ENCODE measurements at places on chromosomes 7 and 10. TPM values are rescaled to one million over a fixed set of nuclear protein-coding genes. Genes with fewer than 3 reads are reported as not detected.

DNA sequence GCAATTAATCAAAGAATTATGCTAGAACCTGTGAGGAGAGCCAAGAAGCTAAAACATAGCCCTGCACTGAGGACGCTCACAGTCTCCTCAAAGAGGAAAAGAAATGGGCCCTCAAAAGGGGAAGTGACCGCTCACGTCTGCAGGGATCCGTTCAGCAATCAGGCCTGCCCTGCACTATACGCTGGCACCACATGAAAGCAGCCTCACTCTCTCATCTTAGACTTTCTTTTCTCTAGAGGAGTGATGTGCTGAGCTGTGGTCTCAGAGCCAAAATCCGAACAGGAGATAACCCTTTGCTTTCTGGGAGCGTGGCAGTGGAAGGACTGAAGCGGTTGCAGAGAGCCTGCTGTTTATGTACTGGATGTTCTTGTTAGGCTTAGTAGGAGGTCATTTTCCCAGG, 6.3 kb upstream of the IL2RA start:
- H3K4me1 ChIP-seq, result peaks cover 3% of the 10 kb centered on the region
- no peaks in the 10 kb centered on the region for H3K36me3 ChIP-seq
- DNase-seq, result no peak
- H3K27ac ChIP-seq, result no peak overlapping the region
- H3K27me3 ChIP-seq, result no peaks in the 10 kb centered on the region

DNA sequence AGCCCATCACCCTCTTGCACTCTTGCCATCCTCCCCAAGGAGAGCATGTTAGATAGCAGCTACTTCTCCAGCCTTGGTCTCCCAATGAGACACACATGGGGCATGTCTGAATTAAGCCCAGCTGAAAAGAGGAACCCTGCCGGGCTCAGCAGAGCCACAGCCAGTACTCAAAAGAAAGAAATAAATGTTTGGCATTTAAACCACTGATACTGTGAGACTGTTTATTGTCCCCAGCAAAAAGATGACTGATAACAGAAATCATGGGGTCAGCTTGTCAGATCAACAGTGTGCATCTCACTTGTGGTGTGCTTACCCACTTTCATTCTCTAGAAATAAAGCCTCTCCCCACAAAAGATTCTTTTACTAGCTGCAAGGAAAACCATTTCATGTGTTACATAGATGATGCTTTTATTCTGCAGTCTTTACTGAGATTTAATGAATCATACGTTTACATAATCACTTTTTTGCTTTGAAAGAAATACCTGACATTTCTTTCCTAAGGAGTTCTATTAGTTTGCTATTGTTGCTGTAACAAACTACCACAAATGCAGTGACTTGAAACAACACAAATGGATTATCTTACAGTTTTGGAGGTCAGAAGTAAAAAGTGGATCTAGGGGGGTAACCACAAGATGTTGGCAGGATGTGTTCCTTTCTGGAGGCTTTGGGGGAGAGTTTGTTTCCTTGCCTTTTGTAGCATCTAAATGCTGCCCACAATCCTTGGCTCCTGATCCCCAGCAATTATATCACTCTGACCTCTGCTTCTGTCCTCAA, 20.9 kb downstream of the ANKRD7 start:
- no peaks in the 10 kb centered on the region for H3K36me3 ChIP-seq
- no peak overlapping the region for H3K27ac ChIP-seq
- H3K27me3 ChIP-seq, result no peaks in the 10 kb centered on the region
- no peak overlapping the region for H3K4me3 ChIP-seq

The GARIN1A gene
- 0.33 TPM for total RNA-seq

DNA sequence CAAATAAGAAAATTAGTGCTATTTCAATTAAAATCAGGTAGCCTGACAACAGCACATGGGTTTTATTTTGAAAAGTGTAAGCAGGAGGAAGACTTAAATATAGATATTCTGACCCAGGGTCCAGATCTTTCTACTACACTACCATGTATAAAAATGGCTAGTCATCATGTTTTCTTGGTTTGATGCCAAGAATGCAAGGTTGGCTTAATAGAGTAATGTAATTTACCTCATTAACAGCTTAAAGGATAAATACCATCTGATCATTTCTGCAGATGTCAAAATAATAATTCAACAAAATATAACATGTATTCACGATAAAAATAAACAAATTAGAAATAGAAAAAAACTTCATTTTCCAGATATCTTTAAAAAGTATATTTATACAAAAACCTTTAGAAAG, 39.4 kb downstream of the FRMD4A start:
- H3K4me3 ChIP-seq, result no peak overlapping the region
- H3K27ac ChIP-seq, result no peak overlapping the region
- H3K27me3 ChIP-seq, result no peaks in the 10 kb centered on the region
- no peak for DNase-seq

DNA sequence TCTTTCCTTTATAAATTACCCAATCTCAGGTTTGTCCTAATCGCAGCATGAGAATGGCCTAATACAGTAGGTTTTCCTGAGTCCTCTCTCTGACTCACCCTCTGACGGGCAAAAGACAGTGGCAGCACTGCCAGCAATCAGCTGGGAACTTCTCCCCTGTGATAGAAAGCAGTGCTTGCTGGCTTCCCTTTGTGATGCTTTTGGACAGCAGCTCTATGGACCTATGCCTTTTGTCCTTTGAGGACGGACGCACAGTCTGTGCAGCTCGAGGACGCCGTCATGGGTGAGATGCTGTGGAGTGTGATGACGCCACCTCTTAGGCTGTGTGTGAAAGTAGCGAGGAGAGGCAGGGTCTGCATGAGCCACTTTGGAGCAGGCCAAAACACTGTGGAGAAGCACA, 68.8 kb downstream of the KIAA1217 start:
- DNase-seq, result no peak
- no peak overlapping the region for H3K4me3 ChIP-seq

DNA sequence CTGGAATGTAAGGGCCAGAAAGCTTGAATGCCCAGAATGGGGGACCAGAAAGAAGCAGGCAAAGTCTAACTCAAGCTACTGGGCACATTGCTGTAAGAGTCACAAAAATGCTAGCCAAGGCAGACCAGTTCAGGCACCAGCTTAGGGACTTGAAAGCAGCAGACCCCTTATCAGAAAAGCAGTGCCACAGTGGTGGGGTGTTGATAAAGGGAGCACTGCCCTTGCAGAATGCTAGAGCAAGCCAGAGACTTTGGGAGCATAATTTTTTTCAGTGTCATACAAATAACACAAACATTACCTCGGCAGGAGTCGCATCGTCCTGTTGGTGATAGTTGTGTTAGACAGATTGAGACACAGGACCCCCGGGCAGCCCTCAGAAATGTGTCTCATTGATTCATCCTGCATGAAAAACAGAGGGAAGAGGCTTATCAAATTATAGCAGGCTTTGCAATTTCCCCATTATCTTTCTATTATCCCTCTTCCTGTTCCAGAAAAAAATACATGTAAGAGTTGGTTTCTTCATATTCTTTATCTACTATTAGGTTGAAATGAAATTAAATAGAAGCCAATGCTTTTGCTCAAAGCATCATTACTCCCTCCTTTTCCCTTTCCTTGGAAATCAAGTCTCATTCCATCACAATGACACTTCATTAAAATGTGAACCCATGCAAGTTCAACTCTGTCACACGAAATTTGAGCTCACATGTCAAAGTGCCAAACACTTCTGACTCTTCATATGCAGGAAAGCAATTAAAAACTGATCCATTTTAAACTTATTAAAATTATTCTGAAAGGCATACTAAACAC, 13.4 kb downstream of the LRRC17 start:
- no peaks in the 10 kb centered on the region for H3K36me3 ChIP-seq
- H3K27ac ChIP-seq, result no peak overlapping the region
- H3K27me3 ChIP-seq, result no peaks in the 10 kb centered on the region
- H3K4me3 ChIP-seq, result no peak overlapping the region
- H3K4me1 ChIP-seq, result no peaks in the 10 kb centered on the region
- no peak for DNase-seq

GRCh38 chr7:150330211-150330885, 7.0 kb upstream of the ACTR3C start:
- no peak overlapping the region for H3K27ac ChIP-seq
- peaks cover 7% of the 10 kb centered on the region for H3K36me3 ChIP-seq
- H3K27me3 ChIP-seq, result no peaks in the 10 kb centered on the region
- DNase-seq, result no peak
- no peak overlapping the region for H3K4me3 ChIP-seq

DNA sequence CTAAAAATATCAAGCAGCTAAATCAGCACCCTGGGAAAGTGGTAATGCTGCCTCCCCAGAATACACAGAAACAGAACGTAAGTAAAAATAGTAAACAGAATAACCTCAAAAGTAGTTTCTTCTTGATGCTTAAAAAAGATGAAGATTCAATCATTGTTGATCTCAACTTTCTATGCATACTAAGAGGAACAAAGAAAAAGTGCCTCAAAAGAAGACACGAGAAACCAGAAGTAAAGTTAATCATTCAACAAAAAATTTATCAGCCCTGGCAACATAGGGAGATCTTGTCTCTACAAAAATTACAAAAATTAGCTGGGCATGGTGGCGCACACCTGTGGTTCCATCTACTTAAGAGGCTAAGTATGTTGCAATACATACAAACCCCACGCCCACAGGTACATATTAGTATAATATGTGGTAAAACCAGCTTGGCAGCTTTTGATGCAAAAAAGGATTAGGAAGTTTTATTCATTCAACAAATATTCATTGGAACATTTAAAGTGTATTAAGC, 153.7 kb downstream of the NRBF2 start:
- DNase-seq, result no peak
- H3K36me3 ChIP-seq, result no peaks in the 10 kb centered on the region
- no peak overlapping the region for H3K27ac ChIP-seq
- no peaks in the 10 kb centered on the region for H3K27me3 ChIP-seq
- H3K4me3 ChIP-seq, result no peak overlapping the region
- H3K4me1 ChIP-seq, result no peaks in the 10 kb centered on the region

GRCh38 chr7:33050535-33051318, 11.8 kb downstream of the NT5C3A start:
- peak overlapping the region; percentile 31 for H3K4me3 ChIP-seq
- no peaks in the 10 kb centered on the region for H3K27me3 ChIP-seq
- no peak for DNase-seq
- H3K4me1 ChIP-seq, result peaks cover 11% of the 10 kb centered on the region
- no peaks in the 10 kb centered on the region for H3K36me3 ChIP-seq

DNA sequence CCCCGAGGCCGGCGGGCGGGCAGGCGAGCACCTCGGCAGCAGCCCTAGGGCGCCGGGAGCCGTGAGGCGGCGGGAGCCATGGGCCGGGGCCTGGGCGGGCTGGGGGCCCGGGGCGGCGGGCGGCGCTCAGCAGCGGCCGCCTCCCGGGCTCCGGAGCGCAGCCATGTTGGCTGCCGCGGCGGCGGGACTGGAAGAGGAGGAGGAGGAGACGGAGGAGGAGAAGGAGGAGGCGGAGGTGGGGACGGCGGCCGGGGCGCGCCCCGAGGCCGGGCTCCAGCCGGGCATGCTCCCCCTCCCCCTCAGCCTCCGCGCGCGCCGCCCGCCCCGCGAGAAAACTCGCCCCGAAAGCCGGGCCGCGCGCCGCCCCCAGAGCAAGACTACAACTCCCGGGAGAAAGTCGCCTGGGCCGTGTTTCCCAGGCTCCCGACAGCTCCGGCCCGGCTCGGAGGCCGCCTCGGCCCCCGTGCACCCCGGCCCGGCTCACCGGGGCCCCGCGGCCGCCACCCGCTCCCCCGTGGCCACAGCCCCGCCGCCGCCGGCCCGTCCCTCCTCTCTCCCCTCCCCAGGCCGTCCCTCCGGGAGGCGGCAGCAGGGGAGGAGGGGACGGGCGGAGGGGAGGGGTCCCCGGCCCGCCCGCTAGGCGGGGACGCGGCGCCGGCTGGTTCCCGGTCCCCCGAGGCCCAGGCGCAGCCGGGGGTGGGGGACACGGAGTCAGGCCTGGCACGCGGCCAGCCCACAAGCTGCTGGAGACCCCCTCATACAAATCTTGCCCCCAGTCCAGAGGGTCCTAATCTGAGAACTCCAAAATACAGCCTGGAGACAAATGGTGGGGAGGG, at the start of gene DLG5:
TSS of gene DLG5 (minus strand) at position 190 of the 836 bp plus-strand sequence. CDS start 235 bp downstream, outside the sequence.
- no peak for DNase-seq
- no peaks in the 10 kb centered on the region for H3K36me3 ChIP-seq
- no peaks in the 10 kb centered on the region for H3K27me3 ChIP-seq
- peaks cover 57% of the 10 kb centered on the region for H3K4me1 ChIP-seq
- peak within 1 kb of the TSS; percentile 96 for H3K4me3 ChIP-seq

- DNase-seq, result no peak
- no peaks in the 10 kb centered on the region for H3K36me3 ChIP-seq
- H3K4me1 ChIP-seq, result no peaks in the 10 kb centered on the region
- no peaks in the 10 kb centered on the region for H3K27me3 ChIP-seq
Observed at GRCh38 chr7:3082831-3083230, 39.2 kb upstream of the CARD11 start.

The EGR2 gene
- 4.0 TPM for total RNA-seq

- peak overlapping the region; percentile 72 for H3K27ac ChIP-seq
- DNase-seq, result peak; percentile 74
- peaks cover 78% of the 10 kb centered on the region for H3K4me1 ChIP-seq
- no peaks in the 10 kb centered on the region for H3K36me3 ChIP-seq
- no peak overlapping the region for H3K4me3 ChIP-seq
Observed at GRCh38 chr7:104979167-104979841, 34.7 kb upstream of the KMT2E start.

GRCh38 chr10:97531401-97531986, 32.8 kb downstream of the UBTD1 start:
- no peak for DNase-seq
- H3K27ac ChIP-seq, result no peak overlapping the region
- H3K36me3 ChIP-seq, result no peaks in the 10 kb centered on the region
- H3K27me3 ChIP-seq, result no peaks in the 10 kb centered on the region
- H3K4me1 ChIP-seq, result peaks cover 3% of the 10 kb centered on the region

The PIK3CG gene
- 3.3 TPM for total RNA-seq

The NKX6-2 gene
- total RNA-seq, result not detected

- no peak for DNase-seq
- H3K27ac ChIP-seq, result no peak overlapping the region
- peaks cover 18% of the 10 kb centered on the region for H3K4me1 ChIP-seq
- H3K36me3 ChIP-seq, result no peaks in the 10 kb centered on the region
Observed at GRCh38 chr7:84811362-84811761, 375.5 kb downstream of the SEMA3D start.

GRCh38 chr7:67696878-67697277, 700.2 kb downstream of the TYW1 start:
- no peaks in the 10 kb centered on the region for H3K27me3 ChIP-seq
- H3K36me3 ChIP-seq, result no peaks in the 10 kb centered on the region
- DNase-seq, result no peak
- no peak overlapping the region for H3K27ac ChIP-seq
- H3K4me3 ChIP-seq, result no peak overlapping the region

The HERC4 gene
- total RNA-seq, result 31.8 TPM

The PTF1A gene
- total RNA-seq, result not detected

DNA sequence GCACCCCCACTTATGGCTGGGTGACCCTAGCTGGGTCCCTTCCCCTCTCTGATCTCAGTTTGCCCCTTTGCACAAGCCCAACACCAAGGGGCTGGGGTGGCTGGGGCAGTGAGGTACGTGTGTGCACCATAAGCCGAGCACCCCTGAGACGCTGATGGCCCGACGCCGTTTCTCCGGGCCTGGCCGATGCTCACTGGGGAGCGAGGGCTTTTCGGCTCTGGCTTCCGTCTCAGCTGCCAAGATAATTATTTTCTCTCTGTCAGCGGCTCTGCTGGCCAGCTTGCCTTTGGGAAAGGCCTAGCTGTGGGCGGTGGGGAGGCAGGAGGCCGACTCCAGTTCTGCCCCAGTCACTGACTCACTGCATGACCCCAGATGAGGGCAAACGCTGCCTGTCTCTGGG, 91.0 kb downstream of the ZMIZ1 start:
- peaks cover 100% of the 10 kb centered on the region for H3K4me1 ChIP-seq
- H3K27me3 ChIP-seq, result no peaks in the 10 kb centered on the region
- H3K4me3 ChIP-seq, result no peak overlapping the region
- no peaks in the 10 kb centered on the region for H3K36me3 ChIP-seq

The MRLN gene
- total RNA-seq, result not detected

Measured in esophagus muscularis mucosa (tissue), 4 donors.